ENCODE measurements at places on chromosomes 2 and 18.

DNA sequence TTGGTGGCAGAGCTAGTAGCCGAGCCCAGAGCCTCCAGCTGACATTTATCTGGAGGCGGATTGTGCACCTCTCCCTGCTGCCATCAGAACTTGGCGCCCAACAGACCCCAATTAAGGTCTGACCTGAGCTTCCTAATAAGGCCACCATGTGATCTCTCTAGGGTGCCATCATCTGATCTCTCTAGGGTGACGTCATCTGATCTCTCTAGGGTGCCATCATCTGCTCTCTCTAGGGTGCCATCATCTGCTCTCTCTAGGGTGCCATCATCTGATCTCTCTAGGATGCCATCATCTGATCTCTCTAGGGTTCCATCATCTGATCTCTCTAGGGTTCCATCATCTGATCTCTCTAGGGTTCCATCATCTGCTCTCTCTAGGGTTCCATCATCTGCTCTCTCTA is 6.2 kb downstream of the KCNF1 start:
- no peak overlapping the region for H3K4me3 ChIP-seq
- H3K27ac ChIP-seq = no peak overlapping the region
- H3K36me3 ChIP-seq = no peaks in the 10 kb centered on the region
- H3K27me3 ChIP-seq = no peaks in the 10 kb centered on the region

- H3K27ac ChIP-seq = no peak overlapping the region
- peaks cover 33% of the 10 kb centered on the region for H3K4me1 ChIP-seq
- H3K4me3 ChIP-seq = no peak overlapping the region
- DNase-seq = no peak
Observed at GRCh38 chr2:27661371-27661770, 2.0 kb downstream of the SUPT7L start.

DNA sequence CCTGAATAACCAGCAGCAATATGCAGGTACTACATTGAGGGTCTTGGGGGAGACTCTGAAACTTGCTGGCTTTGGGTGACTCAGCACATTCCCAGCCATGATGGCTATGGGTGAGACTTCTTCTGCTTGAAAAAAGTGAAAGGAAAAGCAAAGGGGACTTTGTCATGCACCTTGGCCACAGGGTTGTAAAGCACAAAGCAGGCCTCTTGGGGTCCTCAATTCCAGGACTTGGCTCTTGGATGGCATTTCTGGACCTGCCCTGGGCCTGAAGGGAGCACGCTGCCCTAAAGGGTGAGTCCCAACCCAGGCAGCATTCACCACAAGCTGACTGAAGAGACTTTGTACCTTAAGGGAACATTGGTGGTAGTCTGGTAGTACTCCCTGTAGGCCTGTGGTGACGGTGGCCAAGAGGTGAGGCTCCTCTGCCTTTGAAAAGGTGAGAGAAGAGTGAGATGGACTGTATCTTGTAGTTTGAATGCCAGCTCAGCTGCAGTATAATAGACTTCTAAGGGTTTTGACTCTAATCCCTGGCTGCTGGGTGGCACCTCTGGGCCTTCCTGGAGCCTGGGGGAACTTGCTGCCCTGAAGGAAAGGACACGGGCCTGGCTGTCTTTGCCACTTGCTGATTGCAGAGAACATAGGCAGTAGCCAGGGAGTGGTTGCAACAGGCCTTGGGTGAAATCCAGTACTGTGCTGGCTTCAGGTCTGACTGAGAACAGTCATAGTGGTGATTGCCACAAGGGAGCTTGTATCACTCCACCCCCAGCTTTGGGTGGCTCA is 36.5 kb upstream of the CYTIP start:
- peak overlapping the region; percentile 30 for H3K27ac ChIP-seq

DNA sequence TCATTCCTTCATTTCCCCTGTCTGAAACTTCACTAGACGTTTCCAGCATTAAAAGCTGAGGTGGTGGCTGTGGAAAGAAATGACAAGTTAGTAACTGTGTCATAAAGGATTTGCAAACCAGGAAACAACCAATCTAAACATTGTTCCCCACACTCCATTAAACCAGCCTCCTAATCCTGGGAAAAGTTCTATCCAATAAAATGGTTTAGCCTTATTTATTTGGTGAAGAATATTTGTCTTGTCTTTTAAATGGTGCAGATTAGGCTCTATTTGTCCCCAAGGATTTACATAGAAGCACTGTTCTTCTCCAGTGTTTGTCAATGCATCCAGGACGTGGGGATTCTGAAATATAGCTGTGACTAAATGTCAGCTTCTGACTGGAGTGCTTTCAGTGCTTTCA is 10.5 kb upstream of the DPP4 start:
- DNase-seq = no peak
- H3K27ac ChIP-seq = no peak overlapping the region
- H3K27me3 ChIP-seq = no peaks in the 10 kb centered on the region
- H3K4me3 ChIP-seq = no peak overlapping the region

DNA sequence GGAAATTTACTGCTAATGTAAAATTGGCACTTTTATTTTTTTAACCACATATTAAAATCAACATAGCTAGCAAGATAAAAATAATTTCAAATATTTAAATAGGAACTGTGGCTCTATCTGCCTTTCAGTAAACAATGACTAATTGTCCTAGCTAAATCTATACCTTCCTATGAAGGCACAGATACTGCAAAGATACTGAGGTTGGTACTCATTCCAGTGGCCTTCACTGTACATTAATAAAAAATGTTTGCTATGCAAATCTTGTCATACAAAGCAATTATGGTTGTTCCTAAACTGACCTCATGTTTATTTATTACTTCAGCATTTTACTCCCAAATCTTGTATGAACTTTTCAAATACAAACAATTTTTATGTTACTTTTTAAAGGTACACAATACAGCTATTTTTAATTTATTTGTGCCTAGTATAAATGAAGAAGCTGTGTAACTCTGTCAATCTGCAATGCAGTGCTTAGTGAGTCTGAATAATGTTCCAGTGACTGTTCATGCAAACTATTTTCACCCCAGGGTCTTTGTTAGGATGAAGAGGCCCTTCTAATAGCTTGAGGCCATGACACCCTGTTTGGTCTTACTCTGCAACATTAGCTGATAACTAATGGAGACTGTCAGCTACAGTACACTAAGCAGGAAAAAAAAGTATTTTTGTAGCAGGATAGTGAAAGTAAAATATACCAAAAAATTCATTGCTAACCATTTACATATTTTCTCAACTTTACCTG is 9.3 kb upstream of the ERBB4 start:
- no peak overlapping the region for H3K4me3 ChIP-seq
- no peaks in the 10 kb centered on the region for H3K27me3 ChIP-seq
- peaks cover 15% of the 10 kb centered on the region for H3K4me1 ChIP-seq
- DNase-seq = no peak
- H3K36me3 ChIP-seq = no peaks in the 10 kb centered on the region

GRCh38 chr18:13252686-13253410 is 34.3 kb downstream of the LDLRAD4 start:
- H3K4me1 ChIP-seq = no peaks in the 10 kb centered on the region
- H3K4me3 ChIP-seq = no peak overlapping the region
- no peaks in the 10 kb centered on the region for H3K36me3 ChIP-seq
- no peaks in the 10 kb centered on the region for H3K27me3 ChIP-seq
- H3K27ac ChIP-seq = no peak overlapping the region

All from stomach (tissue), 19 donors.